Left colon (tissue), 2 donors: ENCODE measurements at places on chromosomes 1 and 21.

GRCh38 chr1:94316836-94317789 lies 79.7 kb upstream of the ARHGAP29 start:
- no peak for DNase-seq

DNA sequence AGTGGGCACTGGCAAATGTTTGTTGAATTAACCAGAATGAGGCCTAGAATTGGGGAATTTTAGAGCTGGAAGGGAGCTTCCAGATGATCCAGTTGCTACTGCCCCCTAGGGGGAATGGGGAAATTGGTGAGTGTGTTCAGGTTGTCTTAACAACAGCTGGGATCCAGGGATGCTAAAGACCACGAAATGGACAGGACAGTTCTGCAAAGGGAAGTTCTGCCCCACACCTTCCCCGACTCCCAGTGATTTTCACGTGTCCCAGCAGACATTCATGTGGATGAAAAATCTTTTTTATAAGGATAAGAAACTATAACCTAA lies 33.9 kb downstream of the TRIM62 start:
- DNase-seq = no peak

DNA sequence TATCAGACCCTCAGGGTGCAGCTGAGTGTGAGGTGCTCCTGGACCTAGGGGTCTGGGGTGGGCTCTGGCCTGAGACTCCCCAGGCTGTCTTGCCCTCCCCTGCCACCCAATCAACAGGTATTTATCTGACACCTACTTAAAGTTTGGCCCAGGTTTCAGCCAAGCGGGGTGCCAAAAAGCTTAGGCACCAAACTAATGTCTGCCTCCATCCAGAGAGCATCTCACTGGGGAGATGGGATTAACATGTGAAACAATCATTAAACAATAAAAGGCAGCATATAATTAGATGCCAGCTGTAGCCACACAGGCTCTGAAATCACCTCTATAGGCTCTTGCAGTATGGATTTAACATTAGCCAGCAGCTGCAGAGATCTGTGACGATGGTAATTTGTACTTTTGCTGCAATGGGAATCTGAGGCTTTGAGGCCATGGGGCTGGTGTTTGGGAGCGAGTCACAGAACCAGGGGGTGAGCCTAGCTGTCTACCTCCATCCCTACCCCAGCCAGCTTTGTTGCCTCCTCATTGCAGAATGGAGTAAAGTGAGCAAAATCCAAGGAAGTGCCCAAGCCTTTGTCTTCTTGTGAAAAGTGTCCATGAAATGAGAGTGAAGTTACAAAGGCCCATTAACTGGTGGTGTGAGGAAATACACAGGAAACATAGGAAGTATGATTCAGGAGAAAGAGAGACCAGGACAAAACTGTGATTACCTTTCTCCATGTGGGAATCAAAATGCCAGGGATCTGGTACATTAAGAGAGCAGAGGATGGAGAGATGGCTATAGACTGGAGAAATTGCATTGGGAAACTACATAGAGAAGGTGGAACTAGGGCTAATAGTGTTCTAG lies 36.1 kb downstream of the EIF2D start:
- DNase-seq = no peak

DNA sequence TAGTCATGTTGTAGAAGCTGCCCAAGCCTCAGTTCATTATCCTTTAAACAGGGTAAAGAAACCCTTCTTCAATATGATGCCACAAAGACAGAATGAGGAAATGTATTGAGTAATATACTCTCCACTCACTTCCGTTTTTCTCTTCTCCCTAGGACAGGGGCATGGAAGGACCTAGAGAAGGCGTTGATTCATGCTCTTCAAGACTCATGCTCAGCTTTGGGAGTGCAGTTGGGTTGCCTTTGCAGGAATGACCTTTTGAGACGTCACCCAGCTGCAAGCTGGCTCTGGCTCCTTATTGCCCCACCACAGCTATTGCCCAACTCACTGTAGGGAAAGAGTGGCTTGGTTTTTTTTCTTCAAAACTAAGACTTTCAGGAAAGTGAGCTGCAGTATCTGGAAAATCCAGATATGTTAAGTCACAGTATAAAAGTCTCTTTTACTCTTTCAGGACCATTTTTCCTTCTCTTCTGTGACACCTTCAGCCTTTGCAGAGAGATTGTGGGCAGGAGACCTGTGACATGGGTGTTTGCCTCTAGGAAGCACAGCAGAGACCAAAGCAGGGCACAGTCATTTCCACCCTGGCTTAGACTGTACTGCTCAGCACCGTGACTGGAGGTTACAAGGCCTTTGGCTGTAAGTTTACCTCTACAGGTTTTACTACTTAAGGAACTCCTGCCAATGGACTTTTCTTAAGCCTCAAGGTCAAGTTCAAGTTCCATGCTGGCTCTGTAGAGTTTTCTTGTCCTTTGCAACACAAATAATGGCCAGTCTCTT lies 39.5 kb downstream of the XCL2 start:
- DNase-seq = peak; percentile 17

DNA sequence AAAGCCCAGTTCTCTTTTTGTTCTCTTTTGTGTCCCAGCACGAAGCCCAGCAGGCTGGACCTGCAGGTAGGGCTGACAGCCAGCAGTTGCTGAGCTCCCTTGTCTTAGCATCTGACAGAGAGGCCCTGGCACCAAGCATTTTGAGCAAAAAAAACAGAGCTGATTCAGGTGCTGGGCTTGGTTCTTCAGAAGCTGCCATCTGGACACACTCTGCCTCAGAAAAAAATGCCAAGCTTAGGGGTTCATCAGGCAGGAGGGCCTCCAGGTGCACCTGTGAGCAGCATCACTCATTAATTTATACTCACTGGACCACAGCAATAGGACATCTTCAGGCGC lies 167.1 kb upstream of the PLD5 start:
- DNase-seq = no peak

- DNase-seq = no peak
These were observed 76.2 kb upstream of the CXADR start for GRCh38 chr21:17436626-17437111.

GRCh38 chr1:28309702-28310101 lies 19.1 kb upstream of the MED18 start:
- DNase-seq = no peak

DNA sequence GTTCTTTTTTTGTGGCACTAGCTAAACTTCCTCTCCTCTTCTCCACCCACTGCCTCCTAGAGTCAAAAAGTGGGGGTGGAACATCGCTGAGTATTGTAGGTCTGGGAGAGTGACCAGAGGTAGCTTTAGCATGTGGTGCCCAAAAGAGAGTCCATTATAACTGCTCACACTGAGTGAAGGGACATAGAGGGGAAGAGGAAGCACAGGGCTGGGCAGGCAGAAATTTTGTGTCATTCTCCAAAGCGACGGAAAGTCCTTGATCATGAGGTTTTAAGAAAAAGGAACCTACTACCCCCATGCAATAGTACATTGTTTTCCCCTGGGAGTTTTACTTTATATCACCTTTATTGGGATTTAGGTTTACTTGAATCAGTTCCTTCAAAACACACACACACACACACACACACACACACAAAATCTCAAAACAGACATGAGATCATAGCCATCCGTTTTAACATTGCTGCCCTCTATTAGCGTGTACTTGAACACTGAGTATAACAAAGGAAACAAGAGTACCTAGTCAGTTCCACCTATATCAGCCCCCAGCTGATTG lies 4.1 kb downstream of the CD84 start:
- DNase-seq = no peak

DNA sequence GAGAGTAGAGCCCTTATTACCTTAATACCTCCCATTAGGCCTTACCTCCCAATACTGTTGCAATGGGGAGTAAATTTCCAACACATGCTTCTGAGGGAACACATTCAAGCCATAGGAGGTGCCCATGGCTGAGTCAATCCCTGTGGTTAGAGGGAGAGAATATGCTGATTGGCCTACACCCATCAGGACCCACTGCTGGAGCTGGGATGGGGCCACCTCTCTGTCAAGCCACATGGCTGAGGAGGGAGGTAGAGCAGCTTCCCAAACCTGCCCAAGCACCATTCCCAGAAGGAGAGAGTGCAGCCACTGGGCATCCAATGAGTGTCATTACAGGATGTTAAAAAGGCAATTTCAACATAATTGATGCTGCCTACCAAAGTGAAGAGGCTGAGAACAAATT lies 228.1 kb downstream of the C1orf94 start:
- DNase-seq = no peak

GRCh38 chr1:40185951-40186864 lies 25.0 kb downstream of the RLF start:
- no peak for DNase-seq

GRCh38 chr1:169650551-169650950 lies 20.6 kb upstream of the SELP start:
- DNase-seq = no peak

GRCh38 chr1:205199090-205199930 lies 12.2 kb downstream of the DSTYK start:
- DNase-seq = no peak

- DNase-seq = peak; percentile 82
These were observed 846 bp upstream of the PER3 start for GRCh38 chr1:7783178-7783711.

DNA sequence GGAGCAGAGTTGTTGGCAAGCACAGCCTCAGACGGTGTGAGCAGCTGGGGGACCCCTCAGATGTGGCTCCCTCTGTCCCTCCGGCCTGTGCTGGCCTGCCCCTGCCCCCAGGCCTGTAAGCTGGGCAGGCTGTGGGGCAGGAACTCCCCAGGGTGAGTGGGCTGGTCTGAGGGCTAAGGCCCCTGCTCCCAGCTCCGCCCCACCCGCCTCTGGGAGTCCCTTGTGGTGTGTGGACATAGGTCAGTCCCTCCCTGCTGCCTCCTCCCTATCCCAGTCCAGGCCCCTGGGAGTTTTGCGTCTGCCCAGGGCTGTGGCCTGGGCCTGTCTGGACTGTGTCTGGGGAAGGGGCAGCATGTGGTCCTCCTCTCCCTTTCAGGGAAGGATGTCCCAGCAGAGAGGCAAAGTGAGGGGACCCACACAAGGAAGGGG lies 3.6 kb upstream of the VWA1 start:
- DNase-seq = peak; percentile 76

GRCh38 chr1:242546849-242547729 lies 22.6 kb upstream of the PLD5 start:
- no peak for DNase-seq

DNA sequence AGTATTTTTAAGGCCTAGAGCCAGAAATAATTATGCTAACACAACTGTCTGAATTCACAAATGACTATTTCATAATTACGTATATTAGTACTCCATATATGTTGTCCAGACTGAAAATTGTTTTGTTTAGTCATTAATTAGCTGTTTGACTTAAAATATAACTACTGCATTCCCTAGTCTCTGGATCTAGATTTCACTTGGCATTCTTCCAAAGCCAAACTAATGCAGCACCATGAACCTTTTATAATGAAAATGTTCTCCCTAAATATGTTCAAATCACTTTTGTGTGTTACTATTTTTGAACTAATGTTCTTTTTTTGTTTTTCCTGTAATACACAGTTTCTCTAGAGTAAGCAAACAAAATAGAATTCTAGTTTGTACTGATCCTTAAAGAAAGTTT lies 46.1 kb downstream of the CAMTA1 start:
- DNase-seq = no peak

DNA sequence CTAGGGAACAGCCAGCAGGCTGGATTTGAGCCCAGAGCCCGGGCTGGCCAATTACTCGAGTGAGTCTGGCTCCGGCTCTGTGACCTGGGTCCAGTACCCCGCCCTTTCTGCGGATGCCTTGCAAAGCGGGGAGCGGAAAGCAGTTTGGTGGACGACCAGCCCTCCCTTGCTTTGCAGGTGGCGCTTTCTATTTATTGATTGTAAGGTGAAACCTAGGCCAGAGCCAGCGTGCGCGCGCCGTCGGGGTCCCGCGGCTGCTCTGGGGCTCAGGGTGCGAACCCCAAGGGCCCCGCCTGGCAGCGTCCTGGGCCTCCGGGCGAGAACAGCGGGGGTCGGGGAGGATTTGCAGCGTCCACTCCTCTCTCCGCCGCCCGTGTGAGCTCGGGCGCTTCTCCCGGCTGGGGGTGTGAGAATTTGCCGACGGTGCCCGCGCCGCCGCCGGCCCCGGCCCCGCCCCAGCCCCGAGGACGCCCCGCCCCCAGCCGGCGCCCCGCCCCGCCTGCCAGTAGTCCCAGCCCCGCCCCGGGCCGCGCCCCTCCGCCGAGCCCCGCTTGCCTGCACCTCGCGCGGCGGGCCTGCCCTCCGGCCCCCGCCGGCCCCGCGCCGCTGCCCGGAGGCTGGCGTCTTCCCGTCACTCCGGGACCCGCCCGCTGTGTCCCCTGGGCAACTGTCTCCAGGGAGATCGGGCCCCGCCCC lies 37.6 kb downstream of the PIK3CD start:
- DNase-seq = peak; percentile 94

- no peak for DNase-seq
These were observed 70.4 kb downstream of the MRPS6 start for GRCh38 chr21:34143685-34144182.

- no peak for DNase-seq
These were observed 172.2 kb upstream of the UBE2U start for GRCh38 chr1:64031236-64031635.

DNA sequence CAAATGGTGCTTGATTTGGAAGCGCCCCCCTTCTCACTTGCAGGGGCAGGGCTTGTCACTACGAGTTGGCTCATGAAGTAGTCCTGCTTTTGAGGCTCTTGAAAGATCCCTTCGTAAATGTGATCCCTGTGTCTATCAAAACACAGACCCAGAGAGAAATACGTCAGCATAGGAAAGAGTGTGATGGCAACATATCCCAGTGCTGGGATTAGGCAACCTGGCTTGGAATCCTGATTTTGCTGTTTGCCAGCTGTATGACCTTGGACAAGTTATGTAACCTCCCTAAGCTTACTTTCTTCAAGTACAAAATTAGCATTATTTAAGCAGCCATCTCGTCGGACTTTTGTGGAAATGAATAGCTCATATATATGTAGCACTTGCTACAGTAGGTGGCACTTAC lies 228.4 kb downstream of the ATG4C start:
- DNase-seq = no peak

GRCh38 chr1:183155939-183156338 lies 30.1 kb upstream of the LAMC2 start:
- no peak for DNase-seq

DNA sequence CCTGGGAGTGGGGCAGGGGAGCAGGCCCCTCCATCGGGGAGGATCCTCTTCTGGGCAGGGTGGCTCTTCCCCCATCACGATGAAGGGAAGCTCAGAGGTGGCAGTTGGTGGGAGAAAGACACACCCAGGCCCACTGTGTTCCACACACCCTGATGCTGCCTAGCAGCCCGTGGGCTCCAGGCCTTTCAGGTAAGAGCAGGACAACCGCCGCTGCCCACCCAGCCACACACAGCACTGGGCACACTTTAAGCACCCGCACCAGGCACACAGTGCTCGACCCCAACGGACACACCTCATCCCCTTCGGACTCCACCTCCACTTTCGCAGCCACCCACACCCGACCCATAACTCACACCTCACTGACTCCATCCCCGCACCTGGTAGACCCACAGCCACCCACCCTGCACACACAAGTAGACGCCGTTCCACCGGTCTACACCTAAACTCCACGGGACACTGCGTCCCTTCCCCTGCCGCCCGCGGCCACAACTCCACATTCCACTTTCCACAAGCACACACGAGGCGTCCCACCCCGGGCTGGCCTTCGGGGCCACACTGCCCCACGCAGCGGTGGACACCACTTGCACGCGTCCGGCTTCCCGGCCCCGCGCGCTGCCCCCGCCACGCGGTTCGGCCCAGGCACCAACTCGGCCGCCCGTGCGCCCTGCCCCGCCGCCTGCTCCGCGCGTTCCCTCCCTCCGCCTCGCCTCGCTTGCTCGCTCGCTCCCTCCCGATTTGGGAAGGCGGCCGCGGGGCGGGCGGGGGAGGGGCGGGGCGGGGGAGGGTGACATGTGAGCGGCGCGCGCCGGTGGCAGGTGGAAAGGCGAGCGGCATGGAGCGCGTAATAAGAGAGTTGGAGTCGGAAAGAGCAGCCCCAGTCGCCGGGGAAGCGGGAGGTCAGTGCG lies at the start of gene KCNQ4:
KCNQ4 (plus strand) TSS at position 787 of the 905 bp plus-strand sequence. CDS start 307 bp downstream, outside the sequence.
- DNase-seq = peak; percentile 60

GRCh38 chr1:89990976-89991831 lies 3.7 kb upstream of the ZNF326 start:
- no peak for DNase-seq
